ENCODE measurements at places on chromosomes 3 and 15.

- no peak for DNase-seq
Measured at GRCh38 chr15:29873264-29873663, 51.0 kb upstream of the TJP1 start.

GRCh38 chr3:47594792-47595191 lies 16.1 kb upstream of the CSPG5 start:
- DNase-seq: no peak

DNA sequence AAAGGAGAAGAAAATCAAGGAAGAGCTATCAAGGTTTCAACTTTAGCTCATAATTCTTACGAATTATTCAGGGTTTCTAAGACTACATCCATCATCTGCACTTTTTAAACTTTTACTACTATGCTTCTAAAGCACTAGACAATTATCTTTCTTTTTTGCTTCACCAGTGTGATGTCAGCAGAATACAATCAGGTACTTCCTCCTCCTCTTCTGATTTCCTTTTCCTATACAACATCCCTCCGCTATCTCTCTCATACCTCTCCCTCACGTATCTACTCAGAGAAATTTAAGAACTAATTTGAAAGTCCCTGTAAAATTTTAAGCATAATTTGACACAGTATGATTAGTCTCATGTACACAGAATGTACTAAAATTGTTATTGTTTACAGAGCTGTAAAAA lies 47.3 kb upstream of the USP50 start:
- no peak for DNase-seq

DNA sequence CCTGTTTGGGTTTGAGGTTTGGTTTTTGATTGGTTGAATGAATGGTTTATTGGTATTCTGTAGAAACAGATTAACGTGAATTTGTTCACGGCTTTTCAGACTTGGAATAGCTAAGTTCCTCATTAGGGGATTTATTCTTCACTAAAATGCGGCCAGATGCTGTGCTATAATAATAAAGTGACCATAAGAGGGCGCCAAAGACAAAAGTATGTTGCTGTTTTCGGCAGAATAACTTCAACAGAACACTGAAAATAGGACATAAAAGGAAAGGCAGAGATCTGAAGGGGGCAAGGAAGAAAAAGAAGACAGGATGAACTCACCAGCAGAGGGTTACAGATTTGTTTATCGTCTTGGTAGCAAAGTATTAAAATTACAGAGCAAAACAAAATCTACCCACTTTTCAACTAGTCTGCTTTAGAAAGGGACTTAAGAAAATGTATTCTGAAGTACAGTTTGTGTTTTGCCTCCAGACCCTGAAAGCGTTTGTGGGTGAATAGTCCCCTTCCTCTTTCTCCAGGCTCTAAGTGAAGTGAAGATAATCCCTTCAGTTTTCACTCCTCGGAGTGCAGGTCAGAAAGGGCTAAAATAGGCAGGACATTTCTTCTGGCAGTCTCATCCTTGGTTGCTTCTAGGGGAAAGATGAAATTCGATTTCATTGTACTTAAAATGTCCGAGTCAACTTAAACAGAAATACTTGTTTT lies 147.6 kb downstream of the IL20RB start:
- peak; percentile 56 for DNase-seq

- no peak for DNase-seq
Measured at GRCh38 chr3:31178467-31178866, 284.0 kb upstream of the GADL1 start.
